Erythroblast (primary cell): ENCODE measurements at places on chromosomes 3 and 15.
A peak's percentile ranks its signal among the peaks of the same experiment; 100 is the strongest.

DNA sequence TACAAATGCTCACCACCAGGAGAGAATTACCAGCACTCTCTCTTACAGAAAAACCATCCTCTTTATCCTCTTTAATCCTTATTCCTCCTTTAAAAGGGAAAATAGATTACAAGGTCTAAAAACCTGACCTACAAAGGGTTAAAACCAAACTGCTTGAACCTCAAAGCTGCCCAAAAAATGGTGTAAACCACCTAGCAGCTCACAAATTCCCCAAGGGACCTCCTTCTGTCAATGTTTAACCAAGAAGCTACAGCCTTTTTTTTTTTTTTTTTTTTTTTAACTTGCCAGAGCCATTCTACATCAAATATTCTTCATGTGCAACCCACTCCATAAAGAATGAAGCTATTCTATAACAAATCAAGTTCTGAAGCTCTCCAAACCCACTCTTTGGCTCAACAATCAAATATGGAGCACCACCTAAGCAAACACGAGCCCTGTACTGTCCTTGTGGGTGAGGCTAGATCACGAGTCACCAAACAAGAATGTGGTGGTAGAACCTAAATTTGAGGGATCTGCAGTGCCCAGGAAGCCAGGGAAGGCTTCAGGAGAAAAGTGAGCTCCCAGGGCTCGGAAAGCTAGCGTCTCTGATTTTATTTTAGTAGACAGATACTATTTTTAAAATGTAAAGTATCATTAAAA is 20.1 kb downstream of the OSBPL10 start:
- no peak for DNase-seq

- DNase-seq: no peak
These were observed 115.8 kb downstream of the EPHA3 start for GRCh38 chr3:89223188-89223587.

- no peak for DNase-seq
These were observed 2.9 kb downstream of the SLC22A13 start for GRCh38 chr3:38268522-38268921.

DNA sequence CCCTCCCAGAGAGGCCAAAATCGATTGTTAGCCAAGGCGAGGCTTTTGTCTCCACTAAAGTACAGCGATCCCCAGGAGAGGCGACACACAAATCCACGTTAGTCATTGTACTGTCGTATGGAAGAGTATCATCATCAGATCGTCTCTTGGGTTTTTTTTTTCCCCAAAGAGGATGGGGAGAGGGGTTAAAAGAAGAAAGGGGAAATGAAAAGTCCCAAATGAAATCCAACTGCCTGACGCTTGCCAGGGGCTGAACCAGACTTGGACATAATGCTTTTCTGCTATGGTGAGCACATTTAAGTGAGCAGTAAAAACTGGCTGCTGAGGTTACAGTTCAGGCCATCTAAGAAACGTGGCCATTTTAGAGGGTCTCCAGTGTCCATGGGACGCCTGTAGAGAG is 37.9 kb upstream of the CTSH start:
- DNase-seq: no peak

DNA sequence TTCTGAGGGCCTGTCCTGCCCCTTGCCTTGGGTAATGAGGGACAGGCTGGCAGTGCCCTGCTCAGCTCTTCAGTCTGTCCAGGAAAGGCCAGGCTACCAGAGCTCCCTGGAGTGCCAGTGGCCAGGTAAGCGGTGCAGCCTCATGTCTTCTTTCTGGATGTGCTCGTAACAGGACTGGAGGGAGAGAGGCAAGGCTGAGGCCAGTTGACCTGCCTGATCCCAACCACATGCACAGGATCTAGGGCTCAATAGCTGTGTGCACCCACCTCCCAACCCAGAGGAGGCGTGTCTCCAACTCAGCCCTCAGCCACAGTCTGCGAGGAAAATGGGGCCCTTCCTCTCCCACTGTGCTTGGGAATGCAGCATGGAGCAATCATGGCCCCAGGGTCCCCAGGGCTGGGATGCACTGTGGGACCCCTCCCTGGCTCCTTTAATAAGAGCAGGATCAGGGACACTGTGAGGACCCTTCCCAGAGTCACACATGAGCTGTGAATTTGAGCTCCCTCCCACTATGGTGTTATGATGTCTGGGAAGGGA is 22.5 kb downstream of the ALS2CL start:
- DNase-seq: no peak

DNA sequence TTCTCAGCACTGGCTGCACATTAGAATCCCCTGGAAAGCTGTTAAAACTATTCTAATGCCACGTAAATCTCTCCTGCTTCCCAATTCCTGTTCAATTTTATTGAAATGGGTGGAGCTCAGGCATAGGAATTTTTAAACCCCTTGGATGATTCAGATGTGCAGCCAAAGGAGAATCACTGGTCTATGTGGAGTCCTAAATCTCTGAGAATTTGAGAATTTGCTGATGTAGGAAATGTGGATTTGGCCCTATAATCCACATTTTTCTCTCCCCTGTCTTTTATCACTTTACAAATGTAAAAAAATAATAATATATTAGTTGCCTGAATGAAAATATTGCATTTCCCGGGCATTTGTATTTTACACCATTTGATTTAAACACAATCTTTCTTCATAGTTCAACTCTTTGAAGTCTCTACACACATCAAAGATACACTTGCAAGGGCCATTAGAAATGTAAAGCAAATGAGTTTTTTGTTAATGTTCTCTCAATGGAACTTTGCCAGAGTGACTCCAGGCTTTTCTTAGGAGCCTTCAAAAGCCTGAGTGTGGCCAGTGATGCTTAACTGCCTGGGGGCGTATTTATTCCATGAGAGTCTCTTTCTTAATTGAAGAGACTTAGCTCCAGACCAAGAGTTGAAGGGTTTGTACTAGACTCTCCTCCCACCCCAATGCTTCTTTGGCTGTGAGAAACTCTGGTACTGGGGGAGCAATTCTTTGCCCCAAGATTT is 48.8 kb upstream of the PTX3 start:
- DNase-seq: no peak

DNA sequence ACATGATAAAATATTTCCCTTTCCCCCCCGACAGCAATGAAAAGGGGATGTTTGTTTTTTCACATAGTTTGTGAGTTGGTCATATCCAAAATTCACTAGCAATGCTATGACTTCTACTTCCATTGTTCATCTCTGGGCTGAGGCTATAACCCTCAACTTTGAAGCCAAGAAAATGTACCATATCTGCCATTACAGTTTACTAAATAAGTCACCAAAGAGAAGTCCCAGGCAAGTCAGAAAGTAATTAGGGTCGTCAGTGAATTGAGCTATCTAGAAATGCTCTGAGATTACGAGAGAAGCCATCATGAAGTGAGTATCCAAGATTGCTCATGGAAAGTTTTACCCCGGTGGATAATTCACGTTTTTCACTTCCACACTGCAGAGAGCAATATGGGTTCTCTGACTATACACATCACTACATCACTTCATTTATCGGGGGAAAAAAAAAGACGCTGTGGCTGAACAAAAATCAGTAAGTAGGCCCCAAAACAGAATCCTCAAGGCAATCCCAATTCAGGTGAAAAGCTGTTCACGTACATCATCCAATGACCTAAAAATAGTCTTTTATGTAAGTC is 1.4 kb downstream of the PEAK1 start:
- peak; percentile 42 for DNase-seq

DNA sequence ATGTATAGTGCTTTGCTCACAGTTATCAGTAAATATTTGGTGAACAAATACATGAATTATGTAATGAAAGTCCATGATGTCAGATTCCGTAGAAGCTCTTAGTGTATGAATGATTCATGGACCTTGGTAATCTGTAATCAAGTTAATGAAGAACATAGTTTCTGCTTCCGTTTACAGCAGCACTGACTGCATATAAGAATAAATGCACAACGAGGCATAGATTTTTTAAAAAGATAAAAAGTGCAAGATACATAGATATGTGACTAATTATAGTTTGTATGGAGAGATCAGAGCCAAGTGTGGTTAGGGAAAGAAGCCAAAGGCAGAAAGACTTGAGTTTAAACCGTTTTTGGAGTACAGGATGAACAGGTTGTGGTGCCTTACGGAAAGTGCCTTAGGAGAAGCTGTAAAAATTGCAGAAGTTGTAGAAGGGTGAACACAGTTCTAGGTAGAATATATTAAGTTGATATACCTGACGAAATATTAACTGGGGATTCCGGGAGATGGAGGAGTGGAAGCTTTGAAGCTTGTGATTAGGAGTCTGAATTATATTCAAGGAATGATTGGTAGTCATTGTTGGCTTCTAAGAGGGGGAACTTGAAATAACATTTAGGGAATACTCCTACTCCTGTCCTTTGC is 293.1 kb downstream of the NLGN1 start:
- no peak for DNase-seq
